RPMI7951 (cell line): ENCODE measurements at places on chromosomes 7 and 10. TPM values are rescaled to one million over a fixed set of nuclear protein-coding genes. Genes with fewer than 3 reads are reported as not detected.

Gene SRRM3
- not detected in 2 replicates for total RNA-seq

Gene BAMBI
- 39.1 and 44.6 TPM in 2 replicates for total RNA-seq

Gene CLCN1
- not detected in 2 replicates for total RNA-seq

Gene SNCG
- total RNA-seq, result 0.59 and 1.6 TPM in 2 replicates

Gene SP4
- 12.8 and 14.3 TPM in 2 replicates for total RNA-seq

Gene LLCFC1
- not detected in 2 replicates for total RNA-seq

Gene IMMP2L
- total RNA-seq, result 9.8 and 10.5 TPM in 2 replicates

Gene FAM170B
- not detected in 2 replicates for total RNA-seq

Gene NUDT13
- total RNA-seq, result 2.1 and 3.6 TPM in 2 replicates

Gene CYP2C9
- 0.29 TPM in 1 of 2 replicates, not detected in the other for total RNA-seq

Gene AEBP1
- 73.7 and 79.7 TPM in 2 replicates for total RNA-seq

Gene PKD2L1
- not detected in 2 replicates for total RNA-seq

Gene NUTM2E
- not detected in 2 replicates for total RNA-seq

Gene SLC16A12
- under 0.01 and 0.12 TPM in 2 replicates for total RNA-seq

Gene LEP
- total RNA-seq, result not detected in 2 replicates

Gene RBM20
- total RNA-seq, result 0.20 and 0.36 TPM in 2 replicates

Gene DOCK4
- total RNA-seq, result 5.5 and 10.8 TPM in 2 replicates

Gene IKZF1
- total RNA-seq, result not detected in 2 replicates

Gene ARHGEF35
- 1.3 and 1.4 TPM in 2 replicates for total RNA-seq

Gene CC2D2B
- not detected in 2 replicates for total RNA-seq

Gene CH25H
- total RNA-seq, result 0.49 and 0.72 TPM in 2 replicates

Gene HOXA2
- 0.84 and 1.1 TPM in 2 replicates for total RNA-seq

Gene SLC26A3
- total RNA-seq, result not detected in 2 replicates

Gene KDM7A
- 1.1 and 1.2 TPM in 2 replicates for total RNA-seq

Gene SEMA3A
- total RNA-seq, result 4.0 and 4.3 TPM in 2 replicates

Gene DENND2A
- total RNA-seq, result 26.9 and 29.6 TPM in 2 replicates

Gene SEMA3C
- 111 and 119 TPM in 2 replicates for total RNA-seq

Gene GPRIN2
- total RNA-seq, result not detected in 2 replicates

Gene UCMA
- total RNA-seq, result not detected in 2 replicates

Gene TDRD1
- not detected in 2 replicates for total RNA-seq

Gene WIPF3
- total RNA-seq, result not detected in 2 replicates

Gene FLNC
- total RNA-seq, result 6.7 and 11.2 TPM in 2 replicates

Gene HOXA1
- 6.2 and 7.3 TPM in 2 replicates for total RNA-seq

Gene FAM131B
- total RNA-seq, result not detected in 2 replicates

Gene THSD7A
- total RNA-seq, result under 0.01 TPM in 1 of 2 replicates, not detected in the other

Gene FOXI2
- not detected in 2 replicates for total RNA-seq

Gene UPK3B
- total RNA-seq, result not detected in 2 replicates

Gene ELMO1
- total RNA-seq, result 0.29 and 0.36 TPM in 2 replicates

Gene INTS1
- 43.3 and 49.5 TPM in 2 replicates for total RNA-seq
